Fibroblast of lung (primary cell): ENCODE measurements at places on chromosomes 16 and 17. TPM values are rescaled to one million over a fixed set of nuclear protein-coding genes. Genes with fewer than 3 reads are reported as not detected.
A peak's percentile ranks its signal among the peaks of the same experiment; 100 is the strongest.

DNA sequence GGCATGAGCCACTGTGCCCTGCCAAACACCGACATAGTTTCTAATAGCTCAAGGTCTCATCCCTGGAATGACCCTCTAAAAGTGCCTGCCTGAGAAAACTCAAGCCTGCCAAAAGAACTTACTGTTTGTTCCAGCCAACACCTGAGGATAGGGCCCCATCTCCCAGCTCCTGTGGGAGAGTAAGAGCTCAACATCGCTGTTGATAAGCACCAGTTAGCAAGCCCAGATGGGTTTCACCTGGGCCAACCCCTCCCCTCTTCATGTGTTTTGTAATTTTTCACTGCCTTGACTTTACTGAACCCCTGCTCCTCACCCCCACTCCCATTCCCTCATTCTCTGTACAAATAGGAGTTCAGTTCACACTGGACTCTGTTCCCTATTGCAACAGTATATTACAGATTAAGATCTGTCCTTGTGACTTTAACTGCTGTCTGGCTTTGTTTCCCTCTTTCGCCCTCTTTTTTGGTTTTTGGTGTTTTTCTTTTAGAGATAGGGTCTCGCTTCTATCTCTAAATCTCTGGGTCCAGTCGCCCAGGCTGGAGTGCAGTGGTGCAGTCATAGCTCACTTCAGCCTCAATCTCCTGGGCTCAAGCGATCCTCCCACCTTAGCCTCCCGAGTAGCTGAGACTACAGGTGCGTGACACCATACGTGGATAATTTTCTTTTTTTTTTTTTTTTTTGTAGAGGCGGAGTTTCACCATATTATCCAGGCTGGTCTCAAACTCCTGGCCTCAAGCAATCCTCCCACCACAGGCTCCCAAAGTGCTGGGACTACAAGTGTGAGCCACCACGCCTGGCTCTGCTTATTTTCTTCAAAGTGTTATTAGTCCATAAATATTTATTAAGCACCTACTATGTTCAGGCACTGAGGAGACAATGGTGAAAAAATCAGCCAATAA, 12.3 kb downstream of the NUPR1 start:
- H3K27ac ChIP-seq = no peak overlapping the region
- DNase-seq = no peak
- H3K4me1 ChIP-seq = no peaks in the 10 kb centered on the region
- no peaks in the 10 kb centered on the region for H3K27me3 ChIP-seq
- no peak overlapping the region for H3K4me3 ChIP-seq
- no peaks in the 10 kb centered on the region for H3K36me3 ChIP-seq

- H3K4me1 ChIP-seq = peaks cover 6% of the 10 kb centered on the region
- H3K4me3 ChIP-seq = peak overlapping the region; percentile 37
- H3K27me3 ChIP-seq = no peaks in the 10 kb centered on the region
- H3K27ac ChIP-seq = no peak overlapping the region
- no peaks in the 10 kb centered on the region for H3K36me3 ChIP-seq
Measured at GRCh38 chr16:642189-643049, 791 bp downstream of the MCRIP2 start.

DNA sequence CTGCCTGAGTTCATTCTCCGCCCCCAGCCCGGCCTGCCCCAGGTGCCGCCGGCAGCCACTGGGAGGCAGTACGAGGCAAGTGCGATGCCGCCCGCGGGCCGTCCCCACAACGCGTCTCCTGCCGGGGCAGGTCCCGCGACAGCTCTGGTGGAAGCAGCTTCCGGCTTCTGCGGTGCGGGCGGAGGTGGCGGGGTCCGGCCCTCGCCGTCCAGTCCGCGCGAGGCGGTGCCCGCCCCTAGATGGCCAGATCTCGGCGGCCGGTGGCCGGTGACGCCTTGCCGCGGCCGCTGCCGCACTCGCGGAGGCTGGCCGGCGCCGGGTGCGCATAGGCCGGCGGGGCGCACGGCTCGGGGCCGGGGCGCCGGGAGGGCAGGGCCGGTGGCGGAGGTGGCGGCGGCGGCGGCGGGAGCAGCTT, 1.8 kb downstream of the GJD3 start:
- H3K4me3 ChIP-seq = no peak overlapping the region
- DNase-seq = peak; percentile 69
- no peak overlapping the region for H3K27ac ChIP-seq
- no peaks in the 10 kb centered on the region for H3K36me3 ChIP-seq
- H3K4me1 ChIP-seq = peaks cover 7% of the 10 kb centered on the region

DNA sequence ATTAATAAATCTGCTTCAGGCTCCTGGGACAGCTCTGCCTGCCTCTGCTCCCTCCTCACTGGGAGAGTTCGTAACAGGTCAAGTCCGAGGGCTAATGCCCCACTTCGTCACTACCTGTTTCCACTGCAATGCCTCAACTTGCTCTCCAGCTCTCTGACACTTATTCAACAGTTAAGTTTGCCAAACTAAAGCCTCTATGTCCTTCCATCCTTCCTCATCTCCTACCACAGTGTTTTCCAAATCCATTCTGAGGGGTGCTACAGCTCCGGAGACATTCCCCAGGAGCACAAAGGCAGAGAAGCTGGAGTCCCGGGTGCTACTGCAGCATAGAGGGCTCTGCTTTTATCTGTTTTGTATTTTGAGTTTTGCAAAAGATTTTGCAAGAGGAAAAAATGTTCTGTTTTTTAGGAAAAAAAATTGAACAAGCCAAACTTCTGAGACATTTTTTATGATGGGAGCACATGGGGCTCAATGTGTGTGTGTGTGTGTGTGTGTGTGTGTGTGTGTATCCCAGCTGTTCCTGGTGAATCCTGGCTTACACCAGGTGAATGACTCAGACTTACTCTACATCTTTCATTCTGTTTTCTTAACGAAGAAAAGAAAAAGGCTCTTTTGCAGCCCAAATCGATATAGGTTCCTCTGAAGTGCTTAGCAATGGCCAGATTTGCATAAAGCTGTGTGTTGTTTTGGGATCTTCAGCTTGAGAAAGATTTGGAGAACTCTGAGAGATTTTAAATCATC, 46.1 kb upstream of the MYOCD start:
- H3K4me3 ChIP-seq = no peak overlapping the region
- peaks cover 4% of the 10 kb centered on the region for H3K4me1 ChIP-seq
- peak; percentile 51 for DNase-seq
- no peaks in the 10 kb centered on the region for H3K36me3 ChIP-seq
- H3K27ac ChIP-seq = peak overlapping the region; percentile 22

GRCh38 chr17:39627047-39627711, 427 bp downstream of the PPP1R1B start:
- H3K27ac ChIP-seq = no peak overlapping the region
- no peaks in the 10 kb centered on the region for H3K4me1 ChIP-seq
- peak overlapping the region; percentile 16 for H3K4me3 ChIP-seq
- no peak for DNase-seq

GRCh38 chr17:511001-511698, 158.5 kb upstream of the RPH3AL start:
- peak overlapping the region; percentile 25 for H3K4me3 ChIP-seq
- no peaks in the 10 kb centered on the region for H3K27me3 ChIP-seq
- peak overlapping the region; percentile 70 for H3K27ac ChIP-seq
- H3K4me1 ChIP-seq = peaks cover 16% of the 10 kb centered on the region
- no peaks in the 10 kb centered on the region for H3K36me3 ChIP-seq
- DNase-seq = peak; percentile 83

DNA sequence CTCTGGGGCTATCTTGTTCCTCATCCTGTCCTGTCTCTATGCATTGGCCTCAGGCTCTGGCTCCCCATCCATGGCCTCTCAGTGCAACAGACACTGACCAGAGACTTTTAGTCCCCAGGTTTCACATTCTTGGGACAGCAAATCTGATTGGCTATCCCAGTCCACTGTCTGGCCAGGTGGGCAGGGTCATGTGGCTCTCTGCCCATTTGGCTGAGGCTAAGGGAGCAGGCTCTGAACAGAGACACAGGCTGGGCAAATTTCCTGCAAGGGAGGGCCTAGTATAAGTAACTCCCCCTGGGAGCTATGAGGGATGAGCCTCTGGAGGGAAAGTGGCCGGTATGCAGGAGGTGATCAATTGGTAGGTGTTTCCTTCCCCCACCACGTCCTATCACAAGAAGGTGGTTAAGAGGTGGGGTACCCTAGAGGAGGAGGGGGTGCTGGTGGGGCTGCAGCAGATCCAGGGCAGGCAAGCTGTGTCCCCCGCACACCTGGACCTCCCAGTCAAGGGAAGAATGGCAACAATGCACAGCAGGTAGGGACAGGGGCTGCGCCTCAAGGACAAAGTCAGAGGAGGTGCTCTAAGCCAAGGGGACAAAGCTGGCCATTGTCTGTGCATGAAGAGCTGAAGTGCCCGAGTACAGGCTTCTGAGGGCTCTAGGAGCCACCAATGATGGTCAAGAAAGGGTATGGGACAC, 13.2 kb downstream of the XYLT2 start:
- H3K36me3 ChIP-seq = peaks cover 22% of the 10 kb centered on the region
- no peaks in the 10 kb centered on the region for H3K4me1 ChIP-seq
- no peak overlapping the region for H3K27ac ChIP-seq
- H3K27me3 ChIP-seq = no peaks in the 10 kb centered on the region
- no peak for DNase-seq
- no peak overlapping the region for H3K4me3 ChIP-seq

- H3K36me3 ChIP-seq = no peaks in the 10 kb centered on the region
- DNase-seq = peak; percentile 75
- H3K4me1 ChIP-seq = no peaks in the 10 kb centered on the region
- H3K27me3 ChIP-seq = no peaks in the 10 kb centered on the region
Measured at GRCh38 chr17:8300627-8301242, 5.5 kb upstream of the SLC25A35 start.

DNA sequence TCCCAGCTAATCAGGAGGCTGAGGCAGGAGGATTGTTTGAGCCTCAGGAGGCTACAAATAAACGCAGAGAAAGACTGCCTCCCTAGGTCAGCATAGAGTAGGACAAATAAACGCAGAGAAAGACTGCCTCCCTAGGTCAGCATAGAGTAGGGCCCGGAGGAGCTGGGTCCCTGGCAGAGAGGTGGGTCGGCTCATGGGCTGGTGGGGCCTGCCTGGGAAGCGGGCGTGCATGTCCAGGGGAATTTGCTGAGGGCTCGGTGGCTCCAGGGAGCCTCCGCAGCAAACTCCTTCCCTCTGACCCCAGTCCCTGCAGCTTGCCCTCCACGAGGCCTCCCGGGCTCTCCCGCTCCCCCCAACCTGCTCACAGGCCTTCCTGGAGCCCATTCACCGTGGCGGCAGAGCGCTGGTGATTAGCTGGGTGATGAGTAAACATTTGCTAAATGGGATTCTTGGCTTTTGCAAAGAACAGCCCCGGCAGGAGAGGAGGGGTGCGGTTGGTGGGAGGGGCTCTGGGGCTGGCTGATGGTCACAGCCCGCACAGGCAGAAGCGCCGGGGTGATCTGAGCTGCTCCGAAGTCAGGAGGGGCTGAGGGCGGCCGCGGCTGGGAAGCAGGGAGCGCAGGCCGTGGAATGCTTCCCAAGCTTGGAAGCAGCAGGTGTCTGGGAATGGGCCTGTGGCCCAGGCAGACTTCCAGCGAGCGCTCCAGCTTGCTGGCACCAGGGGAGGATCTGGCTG, 93.1 kb downstream of the RTN4RL1 start:
- H3K36me3 ChIP-seq = no peaks in the 10 kb centered on the region
- no peak overlapping the region for H3K27ac ChIP-seq
- no peak overlapping the region for H3K4me3 ChIP-seq
- H3K27me3 ChIP-seq = peaks cover 6% of the 10 kb centered on the region
- peak; percentile 51 for DNase-seq

DNA sequence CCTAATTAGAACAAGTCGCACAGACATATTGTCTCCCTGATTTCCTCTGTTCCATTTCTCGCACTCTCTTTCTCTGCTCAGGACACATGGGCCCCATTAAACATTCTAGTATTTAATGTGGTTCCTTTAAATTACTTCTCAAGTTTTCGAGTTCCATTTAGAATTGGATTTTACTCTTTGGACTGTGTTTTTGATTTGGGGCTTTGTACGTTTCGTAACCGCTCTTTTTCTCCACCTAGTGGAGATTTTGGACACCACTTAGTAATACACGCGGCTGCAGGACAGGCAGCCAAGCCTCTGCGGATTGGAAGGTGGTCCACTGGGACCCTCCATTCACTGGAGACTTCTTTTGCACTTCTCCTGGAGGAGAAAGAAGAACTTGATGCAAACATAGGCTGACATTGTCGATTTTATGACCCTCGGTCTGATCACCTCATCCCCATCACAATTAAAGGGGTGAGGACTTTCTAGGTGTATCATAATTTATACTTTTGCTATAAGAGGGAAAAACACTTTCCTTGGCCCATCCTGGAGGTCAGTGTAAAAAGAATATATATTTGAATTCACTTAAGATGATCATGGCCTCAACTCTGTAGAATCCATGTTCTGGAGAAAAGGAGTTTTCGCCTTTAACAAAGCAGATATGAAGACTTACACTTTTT, 85.7 kb downstream of the NOG start:
- peaks cover 5% of the 10 kb centered on the region for H3K27me3 ChIP-seq
- H3K36me3 ChIP-seq = no peaks in the 10 kb centered on the region
- peak overlapping the region; percentile 48 for H3K4me3 ChIP-seq
- peak; percentile 42 for DNase-seq
- H3K27ac ChIP-seq = no peak overlapping the region
- H3K4me1 ChIP-seq = peaks cover 10% of the 10 kb centered on the region

DNA sequence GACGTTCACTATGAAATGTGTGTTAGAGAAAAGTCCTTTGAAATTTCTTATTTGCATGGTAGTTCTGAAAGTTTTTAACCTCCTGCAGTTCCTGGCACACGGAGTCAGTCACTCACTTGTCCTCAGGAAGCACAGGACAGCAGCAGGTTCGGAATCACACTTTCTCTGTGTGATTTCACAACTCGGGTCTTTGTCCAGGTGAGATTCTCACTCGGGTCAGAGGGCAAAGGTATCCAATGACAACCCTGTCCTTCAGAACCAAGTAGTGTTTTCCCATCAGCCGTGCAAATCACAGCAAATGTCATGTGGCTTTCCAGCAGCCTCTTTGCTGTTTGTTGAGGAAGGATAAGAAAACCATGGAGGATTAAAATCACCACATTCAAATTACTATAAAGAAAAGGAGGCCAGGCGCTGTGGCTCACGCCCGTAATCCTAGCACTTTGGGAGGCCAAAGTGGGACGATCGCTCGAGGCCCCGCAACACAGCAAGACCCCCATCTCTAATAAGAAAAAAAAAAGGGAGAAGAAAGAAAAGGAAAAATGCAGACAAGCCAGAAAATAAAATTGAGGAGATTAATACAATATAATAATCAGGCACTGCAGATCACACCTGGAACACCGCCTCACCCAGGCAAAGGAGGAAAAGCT, 22.0 kb downstream of the ADCY9 start:
- no peak overlapping the region for H3K4me3 ChIP-seq
- H3K36me3 ChIP-seq = no peaks in the 10 kb centered on the region
- H3K27me3 ChIP-seq = no peaks in the 10 kb centered on the region
- H3K4me1 ChIP-seq = peaks cover 8% of the 10 kb centered on the region

DNA sequence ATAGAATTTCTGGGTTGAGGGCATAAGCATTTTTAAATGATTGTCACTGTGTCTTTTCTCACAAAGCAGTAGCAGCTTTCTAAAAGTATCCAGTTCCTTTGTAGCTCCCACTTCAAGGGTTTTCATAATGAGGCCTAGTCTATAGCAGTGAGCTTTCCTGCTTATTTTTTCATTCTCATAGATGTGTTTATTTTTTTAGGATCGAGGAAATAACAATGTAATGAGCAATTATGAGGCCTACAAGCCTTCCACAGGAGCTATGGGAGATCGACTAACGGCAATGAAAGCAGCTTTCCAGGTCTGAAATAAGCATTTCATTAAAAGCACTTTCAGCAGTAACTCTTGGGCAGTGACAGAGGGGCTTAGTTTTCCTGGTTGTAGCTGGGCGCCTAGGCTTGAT, 10.6 kb upstream of the PSMC5 start:
- H3K4me1 ChIP-seq = no peaks in the 10 kb centered on the region
- H3K4me3 ChIP-seq = no peak overlapping the region
- H3K27me3 ChIP-seq = no peaks in the 10 kb centered on the region
- no peak overlapping the region for H3K27ac ChIP-seq
- DNase-seq = peak; percentile 13

- peak; percentile 37 for DNase-seq
- H3K27ac ChIP-seq = no peak overlapping the region
Measured at GRCh38 chr16:56603589-56603988, 4.8 kb upstream of the MT2A start.

Gene CCR7
- under 0.01 TPM in 1 of 2 replicates, not detected in the other for total RNA-seq

Gene IRX5
- under 0.01 and 0.17 TPM in 2 replicates for total RNA-seq

Gene CACNG3
- total RNA-seq = not detected in 2 replicates

Gene SSTR5
- total RNA-seq = not detected in 2 replicates

Gene RHBDF1
- total RNA-seq = 32.9 and 53.8 TPM in 2 replicates
